ENCODE measurements at places on chromosomes 6 and 20. TPM values are rescaled to one million over a fixed set of nuclear protein-coding genes. Genes with fewer than 3 reads are reported as not detected.

The RCAN2 gene
- total RNA-seq: 5.9 TPM

The PTCHD4 gene
- 2.6 TPM for total RNA-seq

The SLC22A16 gene
- not detected for total RNA-seq

The ROS1 gene
- 1.4 TPM for total RNA-seq

The HLA-DRB1 gene
- total RNA-seq: not detected

The ETV7 gene
- total RNA-seq: 0.48 TPM

The KCNQ5 gene
- 0.32 TPM for total RNA-seq

The DEF6 gene
- total RNA-seq: 2.5 TPM
